Activated CD4-positive, alpha-beta T cell treated with anti-CD3 and anti-CD28 coated beads, Interleukin-2, Interleukin-6, amounts not matched to agents 100 ng/mL and 50 ng/mL, durations not matched to agents 16 hours and 8 hours (primary cell): ENCODE measurements at places on chromosomes 6 and 20.

DNA sequence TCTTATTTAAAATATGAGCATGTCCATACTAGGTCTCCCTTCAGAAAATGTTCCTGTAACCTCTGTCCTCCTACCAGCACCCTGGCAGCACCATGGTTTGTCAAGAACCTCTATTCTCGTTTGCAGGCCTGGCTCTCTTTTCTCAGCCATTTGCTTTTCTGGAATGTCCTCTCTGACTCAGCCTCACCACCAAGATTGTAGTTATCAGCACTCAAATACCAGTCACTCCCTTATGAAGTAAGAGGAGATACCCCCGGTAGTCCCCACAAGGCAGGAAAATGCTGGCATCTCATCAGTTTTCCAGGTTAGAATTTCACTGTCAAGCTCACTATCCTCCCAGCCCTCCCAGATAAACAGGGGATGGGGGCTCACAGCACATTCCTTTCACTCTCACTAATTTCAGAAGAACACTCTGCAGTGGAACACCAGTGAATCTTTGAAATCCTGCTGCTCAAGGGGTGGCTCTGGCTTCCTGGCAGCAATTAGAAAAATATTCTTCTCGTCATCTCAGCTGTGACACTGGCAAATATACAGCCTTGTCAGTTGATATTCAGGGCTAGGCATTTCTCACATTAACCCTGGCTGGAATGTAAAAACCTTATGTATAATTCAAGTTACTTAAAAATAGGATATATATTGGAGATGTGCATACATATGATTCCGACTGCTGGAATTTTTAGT, 129.2 kb downstream of the TBX18 start:
- no peak for DNase-seq

GRCh38 chr6:88220493-88220892, 54.3 kb upstream of the CNR1 start:
- no peak for DNase-seq

GRCh38 chr6:163735076-163735475, 320.6 kb downstream of the QKI start:
- no peak for DNase-seq

GRCh38 chr20:62177307-62177706, 5.5 kb upstream of the MTG2 start:
- no peak for DNase-seq

- peak; percentile 76 for DNase-seq
Observed at GRCh38 chr6:105994591-105995390, 91.3 kb upstream of the PRDM1 start.

- no peak for DNase-seq
Observed at GRCh38 chr6:146928503-146928902, 275.7 kb upstream of the STXBP5 start.

GRCh38 chr6:2102316-2102883, 143.0 kb downstream of the GMDS start:
- DNase-seq, result no peak

- no peak for DNase-seq
Observed at GRCh38 chr6:138979813-138980668, 8.0 kb downstream of the REPS1 start.

GRCh38 chr6:36936824-36937223, 17.7 kb upstream of the PI16 start:
- DNase-seq, result no peak

GRCh38 chr6:23388086-23388783, 737.8 kb upstream of the NRSN1 start:
- no peak for DNase-seq

DNA sequence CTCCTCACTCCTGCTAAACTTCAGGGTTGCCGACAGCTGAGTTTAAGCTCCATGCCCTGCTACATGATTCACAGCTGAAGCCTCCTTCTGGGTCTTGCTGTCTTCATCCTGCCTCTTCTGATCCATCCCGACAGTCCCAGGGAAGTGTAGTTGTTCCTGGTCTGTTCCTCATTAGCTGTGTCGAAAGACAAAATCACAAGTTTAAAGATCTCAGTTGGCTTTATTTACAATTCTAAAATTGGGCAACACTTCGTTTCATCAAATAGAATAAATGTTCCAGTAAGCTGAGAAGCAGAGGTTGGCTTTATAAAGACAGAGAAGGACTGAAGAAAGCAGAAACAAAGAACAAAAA, 4.1 kb upstream of the SLC2A10 start:
- no peak for DNase-seq

DNA sequence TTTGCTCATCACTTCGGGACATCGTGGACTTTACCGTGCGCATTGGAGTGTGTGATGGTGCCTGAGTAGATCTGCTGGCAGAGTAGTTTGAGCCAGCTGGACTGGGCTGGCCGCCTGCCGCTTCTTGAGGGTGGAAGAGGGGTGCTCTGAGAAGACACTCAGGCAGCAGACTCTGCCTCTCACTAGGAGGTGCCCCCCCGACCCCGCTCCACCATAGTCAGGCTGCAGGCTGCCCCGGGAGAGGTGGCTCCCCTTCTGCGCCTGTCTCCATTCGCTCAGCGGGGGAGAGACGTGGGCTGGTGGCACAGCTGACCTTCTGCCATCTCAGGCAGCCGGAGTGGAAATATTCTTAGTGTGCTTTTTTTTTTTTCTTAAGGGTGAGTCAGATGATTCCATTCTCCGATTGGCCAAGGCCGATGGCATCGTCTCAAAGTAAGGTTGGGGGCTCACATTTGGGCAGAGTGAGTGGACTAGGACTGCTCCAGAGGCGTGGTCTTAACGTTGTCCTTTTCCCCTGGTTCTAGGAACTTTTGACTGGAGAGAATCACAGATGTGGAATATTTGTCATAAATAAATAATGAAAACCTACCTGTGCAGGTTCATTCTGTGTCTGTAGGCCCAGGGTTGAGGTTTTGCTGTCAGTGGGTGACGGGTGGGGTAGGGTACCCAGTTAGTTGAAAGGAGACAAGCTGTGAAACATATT, 1.2 kb downstream of the RPS21 start:
- no peak for DNase-seq

DNA sequence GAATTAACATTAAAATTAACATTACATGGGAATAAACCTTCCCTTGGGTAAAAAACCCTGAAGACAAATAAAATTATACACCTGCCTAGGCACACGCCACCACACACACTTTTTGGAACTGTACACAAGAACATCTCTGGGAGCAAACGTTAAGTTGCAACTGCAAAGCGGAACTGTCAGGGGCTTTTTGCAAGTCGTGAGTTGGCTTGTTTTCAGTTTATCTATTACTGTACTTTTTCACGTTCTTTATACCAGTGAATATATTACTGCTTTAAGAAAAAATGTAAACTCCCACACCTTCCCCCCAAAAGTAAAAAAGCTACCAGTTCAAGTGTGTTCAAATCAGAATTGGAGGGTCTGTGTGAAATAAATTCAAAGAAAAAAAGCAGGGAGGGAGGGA, 65.5 kb upstream of the NFATC2 start:
- DNase-seq, result peak; percentile 66

DNA sequence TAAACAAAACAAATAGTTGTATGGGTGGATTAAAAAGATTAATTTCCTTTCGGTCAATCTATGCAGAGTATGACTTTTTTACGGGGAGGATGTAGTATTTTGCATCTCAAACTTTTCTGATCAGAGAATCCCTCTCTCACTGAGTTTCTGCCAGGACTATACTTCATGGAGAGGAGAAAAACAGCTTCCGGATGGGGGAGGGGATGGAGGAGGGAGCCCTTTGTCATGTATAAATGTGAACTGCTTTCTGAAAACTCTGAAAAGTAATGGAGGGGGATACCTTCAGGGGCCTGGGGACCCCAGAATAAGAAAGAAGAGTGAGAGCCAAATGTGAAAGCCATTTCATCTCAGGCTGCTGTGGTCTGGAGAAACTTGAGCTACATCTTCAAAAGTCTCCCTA, 173.1 kb upstream of the KCNK16 start:
- DNase-seq, result no peak

DNA sequence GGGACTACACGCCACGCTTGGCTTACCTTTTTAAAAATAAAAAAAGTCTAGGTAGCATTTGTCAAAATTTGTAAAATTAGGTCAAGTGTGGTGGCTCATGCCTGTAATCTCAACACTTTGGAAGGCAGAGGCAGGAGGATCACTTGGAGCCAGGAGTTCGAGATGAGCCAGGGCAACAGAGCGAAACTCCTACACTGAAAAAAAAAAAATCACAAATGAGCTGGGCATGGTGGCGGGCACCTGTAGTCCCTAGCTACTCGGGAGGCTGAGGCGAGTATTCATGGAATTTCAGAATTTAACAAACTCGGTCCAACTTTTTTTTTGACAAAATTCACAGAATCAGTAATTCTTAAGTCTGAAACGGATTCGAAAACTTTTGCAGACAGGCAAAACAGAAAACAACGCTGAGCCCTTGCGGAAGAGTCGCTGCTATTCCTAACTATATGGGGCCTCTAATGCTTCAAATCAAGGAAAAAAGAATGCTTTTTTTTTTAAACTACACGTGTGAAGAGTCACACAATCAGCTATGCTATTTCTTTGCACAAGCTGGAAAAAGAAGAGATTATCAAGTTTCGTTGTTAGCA, 62.9 kb downstream of the GTF2H5 start:
- DNase-seq, result no peak

- DNase-seq, result no peak
Observed at GRCh38 chr6:147361311-147361981, 147.0 kb upstream of the SAMD5 start.

DNA sequence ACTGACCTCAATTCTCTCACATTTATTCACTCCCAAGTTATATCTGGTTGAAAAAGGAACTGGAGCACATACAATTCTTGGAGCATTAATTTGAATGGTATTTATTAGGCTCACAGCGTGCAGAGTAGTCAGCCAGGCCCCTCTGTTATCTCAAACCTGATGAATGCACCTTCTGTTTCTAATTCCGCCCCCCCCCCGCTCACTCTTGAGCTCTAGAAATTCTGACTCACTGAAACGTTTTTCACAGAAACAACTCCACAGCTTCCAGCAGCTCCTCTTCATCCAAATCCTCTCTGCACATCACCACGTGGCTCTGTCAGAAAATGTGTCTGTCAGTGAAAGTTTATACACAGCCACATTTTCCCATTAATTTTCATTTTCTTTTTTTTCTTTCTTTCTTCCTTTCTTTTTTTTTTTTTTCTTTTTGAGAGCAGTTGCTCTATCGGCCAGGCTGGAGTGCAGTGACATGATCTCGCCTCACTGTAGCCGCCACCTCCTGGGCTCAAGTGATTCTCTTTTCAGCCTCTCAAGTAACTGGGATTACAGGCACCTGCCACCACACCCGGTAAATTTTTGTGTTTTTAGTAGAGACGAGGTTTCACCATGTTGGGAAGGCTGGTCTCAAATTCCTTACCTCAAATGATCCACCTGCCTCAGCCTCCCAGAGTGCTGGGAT, 109.4 kb downstream of the TBXT start:
- DNase-seq, result no peak

- no peak for DNase-seq
Observed at GRCh38 chr6:138541823-138542481, 42.7 kb upstream of the NHSL1 start.

- no peak for DNase-seq
Observed at GRCh38 chr6:89679215-89680120, 40.9 kb upstream of the LYRM2 start.

- DNase-seq, result no peak
Observed at GRCh38 chr6:17870300-17871188, 116.9 kb downstream of the KIF13A start.

- no peak for DNase-seq
Observed at GRCh38 chr6:118203545-118203944, 296.5 kb downstream of the SLC35F1 start.

- DNase-seq, result no peak
Observed at GRCh38 chr6:81940451-81940985, 188.0 kb upstream of the TENT5A start.

GRCh38 chr20:23773127-23773526, 22.4 kb upstream of the CST1 start:
- DNase-seq, result no peak

GRCh38 chr6:30966154-30966553, 17.4 kb upstream of the MUC21 start:
- no peak for DNase-seq

DNA sequence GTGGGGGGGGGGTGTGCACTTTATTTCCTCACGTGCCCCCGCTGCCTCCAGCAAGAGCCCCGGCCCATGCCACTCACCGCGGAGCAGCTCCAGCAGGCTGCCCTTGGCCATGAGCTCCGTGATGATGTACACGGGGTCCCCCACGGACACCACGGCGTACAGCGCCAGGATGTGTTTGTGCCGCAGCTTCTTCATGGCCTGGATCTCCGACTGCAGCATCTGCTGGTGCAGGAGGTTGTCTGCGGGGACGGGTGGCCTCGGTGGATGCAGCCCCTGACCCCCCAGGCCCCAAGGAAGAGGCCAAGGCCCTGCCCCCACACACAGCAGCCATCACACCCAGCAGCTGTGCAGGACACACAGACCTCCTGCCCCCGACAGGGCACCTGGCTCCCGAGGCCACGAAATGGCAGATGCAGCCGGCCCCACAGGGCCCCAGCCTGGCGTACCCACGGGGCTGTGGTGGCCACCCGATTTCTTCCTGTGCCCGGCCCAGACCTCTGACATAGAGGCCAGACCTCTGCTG, 4.7 kb downstream of the PTK6 start:
- no peak for DNase-seq

DNA sequence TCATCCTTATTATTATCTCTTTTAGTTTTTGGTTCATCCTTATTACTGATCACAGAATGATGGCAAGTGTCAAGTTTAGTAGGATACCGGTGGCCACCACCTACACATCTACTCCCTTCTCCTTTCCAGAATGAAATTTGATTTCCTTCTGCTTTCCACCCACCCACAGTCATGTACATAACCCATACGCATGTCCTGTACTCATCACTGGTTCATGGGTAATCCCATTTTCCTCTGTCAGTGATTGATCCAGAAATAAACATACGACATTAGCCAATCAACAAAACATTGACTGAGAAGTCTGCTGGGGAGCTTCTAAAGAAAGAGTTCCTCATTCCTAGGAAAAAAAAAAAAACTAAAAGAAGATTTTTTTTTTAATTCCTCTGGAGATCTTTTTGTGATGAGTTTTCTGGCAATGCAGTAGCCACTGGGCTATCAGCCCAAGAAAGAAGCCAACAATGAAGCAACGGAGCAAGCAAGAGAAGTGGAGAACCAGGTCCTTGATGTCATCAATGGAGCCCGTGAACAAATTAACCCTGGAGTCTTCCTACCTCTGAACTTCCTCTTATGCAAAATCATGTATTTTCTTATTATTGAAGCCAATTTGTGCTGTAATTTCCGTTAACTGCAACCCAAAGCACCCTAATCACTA, 127.8 kb downstream of the TASP1 start:
- no peak for DNase-seq

- DNase-seq, result no peak
Observed at GRCh38 chr6:64539917-64540316, 904.3 kb downstream of the PHF3 start.
